ENCODE measurements at places on chromosomes 13 and 19.
A peak's percentile ranks its signal among the peaks of the same experiment; 100 is the strongest.

DNA sequence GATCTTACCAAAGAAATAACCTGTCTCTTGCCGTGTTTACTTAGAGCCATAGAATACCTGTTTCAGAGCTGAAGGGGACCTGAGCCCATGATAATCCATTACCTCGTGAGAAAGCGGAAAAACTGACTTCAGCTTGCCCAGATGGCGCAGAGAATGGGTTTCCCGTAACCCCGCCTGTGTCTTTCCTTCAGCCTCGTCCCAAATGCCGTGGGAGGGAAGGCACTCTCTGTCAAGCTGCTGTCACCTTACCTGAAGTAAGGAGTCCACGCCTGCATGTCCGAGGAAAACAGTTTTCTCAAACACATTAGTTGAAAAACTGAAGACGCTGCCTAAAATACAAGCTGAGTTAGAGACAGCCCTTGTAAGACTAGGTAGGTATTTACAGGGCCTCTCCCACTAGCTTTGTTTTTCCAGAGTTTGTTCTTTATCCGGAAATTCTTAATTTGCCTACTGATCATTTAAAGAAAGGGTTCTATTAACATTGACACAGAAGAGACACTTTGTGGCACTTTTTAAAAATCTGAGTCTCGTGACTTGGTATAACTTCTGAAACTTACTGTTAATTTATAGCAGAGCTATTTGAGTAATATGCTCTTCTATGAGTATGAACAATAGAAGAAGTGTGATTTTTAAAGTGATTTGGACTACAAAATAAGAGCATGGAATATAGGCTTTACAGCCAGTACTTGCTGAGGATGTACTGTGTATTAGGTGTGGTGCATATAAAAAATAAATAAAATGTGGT lies 1.3 kb upstream of the INTS6 start:
- DNase-seq, result peak; percentile 63

GRCh38 chr19:45443462-45444317 lies 20.0 kb upstream of the ERCC1 start:
- peak; percentile 87 for DNase-seq

- DNase-seq, result no peak
Observed at GRCh38 chr19:5397804-5398692, 57.2 kb upstream of the ZNRF4 start.

GRCh38 chr19:2802826-2803225 lies 16.8 kb upstream of the ZNF554 start:
- DNase-seq, result no peak

DNA sequence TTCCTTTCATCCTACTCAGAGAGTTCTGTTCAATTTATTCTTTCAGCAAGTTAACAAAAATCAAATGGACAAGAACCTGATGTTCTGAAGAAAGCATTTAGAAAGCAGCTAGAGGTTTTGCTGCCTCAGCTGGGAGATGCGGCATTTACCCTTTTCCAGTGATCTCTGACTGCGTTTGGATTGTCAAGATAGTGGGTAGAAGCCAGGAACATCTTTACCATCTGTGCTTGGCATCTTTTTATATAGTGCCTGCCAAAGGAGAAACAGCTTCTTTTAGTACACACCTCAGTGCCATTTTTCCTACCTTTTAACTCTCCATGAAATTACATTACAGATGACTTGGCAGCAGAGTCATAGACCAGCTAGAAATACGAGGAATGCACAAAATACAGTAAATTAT lies 680.8 kb downstream of the SLITRK1 start:
- DNase-seq, result no peak

DNA sequence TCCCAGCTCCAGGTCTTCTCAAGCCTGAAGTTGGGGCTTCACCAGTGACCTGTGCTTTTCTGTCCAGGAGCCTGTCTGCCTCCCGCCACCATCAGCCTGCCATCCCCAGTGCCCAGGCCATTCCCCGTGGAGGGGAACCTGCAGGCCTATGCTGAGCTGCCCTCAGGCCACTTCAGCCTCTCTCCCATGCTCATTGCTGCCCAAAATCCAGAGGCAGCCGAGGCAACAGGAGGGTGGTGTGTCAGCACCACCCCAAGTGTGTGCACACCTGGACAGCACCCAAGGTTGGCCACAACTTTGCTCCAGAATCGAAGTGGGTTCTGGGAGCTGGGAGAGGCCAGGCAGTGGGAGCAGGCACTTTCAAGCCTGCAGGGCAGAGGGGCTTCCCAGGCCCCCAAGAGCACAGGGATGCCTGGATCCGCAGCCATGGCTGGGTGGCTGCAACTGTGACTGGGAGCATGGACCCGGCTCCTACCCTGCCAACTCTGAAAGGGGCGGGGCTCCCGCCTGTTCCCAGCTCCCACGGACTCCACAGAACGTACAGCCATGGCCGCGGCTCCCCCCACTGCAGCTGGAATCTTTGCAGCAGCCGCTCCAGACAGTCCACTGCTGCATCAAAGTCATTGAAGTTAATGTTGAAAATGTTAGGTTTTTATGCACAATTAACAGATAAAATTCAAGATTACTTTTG lies 1747.0 kb downstream of the OLFM4 start:
- no peak for DNase-seq

DNA sequence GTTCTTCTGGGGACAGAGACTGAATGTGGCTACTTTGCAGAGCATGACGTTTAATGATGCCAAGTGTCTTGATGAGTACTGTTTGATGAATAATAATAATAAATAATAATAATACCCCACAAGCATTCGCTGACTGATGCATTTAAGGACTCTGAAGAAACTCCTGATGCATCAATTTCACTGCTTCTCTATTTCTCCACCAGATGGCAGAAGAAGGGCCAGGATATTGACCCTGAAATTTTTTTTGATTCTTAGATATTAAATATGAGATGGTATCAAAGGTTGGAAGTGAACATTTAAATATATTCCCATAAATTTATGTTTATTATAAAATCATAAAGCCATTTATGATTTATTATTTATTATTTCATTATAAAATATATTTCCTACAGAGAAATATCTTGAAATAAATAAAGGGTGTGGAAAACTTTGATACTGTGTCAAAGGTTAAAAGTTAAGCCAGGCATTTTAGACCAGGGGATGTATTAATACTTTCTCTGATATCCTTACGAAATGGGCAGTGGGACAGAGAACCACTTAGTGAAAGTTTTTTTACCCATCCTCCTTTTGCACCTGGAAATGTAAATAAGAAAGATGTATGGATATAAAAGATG lies 170.9 kb downstream of the LACC1 start:
- no peak for DNase-seq

GRCh38 chr13:36815062-36815461 lies 4.0 kb upstream of the RFXAP start:
- DNase-seq, result no peak

DNA sequence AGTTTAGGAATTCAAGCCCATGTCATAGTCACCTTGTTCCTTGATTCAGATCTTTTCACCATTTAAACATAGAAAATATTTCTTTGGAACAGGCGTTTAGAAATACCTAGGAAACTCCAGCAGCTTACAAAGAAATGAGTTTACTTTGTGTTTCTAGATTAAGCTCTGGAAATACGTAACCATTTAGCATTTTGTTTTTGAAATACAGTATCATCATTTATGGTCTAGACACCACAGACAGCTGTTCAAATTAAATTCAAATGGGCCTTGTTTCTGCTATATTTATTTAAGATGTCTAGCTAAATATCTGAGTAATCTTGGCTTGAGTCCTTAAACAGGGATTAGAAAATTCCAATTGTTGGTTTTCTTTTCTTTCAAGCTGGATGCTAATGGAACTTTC lies 228.5 kb downstream of the NDFIP2 start:
- no peak for DNase-seq

- DNase-seq, result no peak
Observed at GRCh38 chr13:40292536-40292935, 373.9 kb downstream of the FOXO1 start.

GRCh38 chr13:41111454-41111853 lies 21.1 kb downstream of the KBTBD6 start:
- no peak for DNase-seq

- peak; percentile 65 for DNase-seq
Observed at GRCh38 chr19:46265217-46265828, 31.5 kb upstream of the HIF3A start.

DNA sequence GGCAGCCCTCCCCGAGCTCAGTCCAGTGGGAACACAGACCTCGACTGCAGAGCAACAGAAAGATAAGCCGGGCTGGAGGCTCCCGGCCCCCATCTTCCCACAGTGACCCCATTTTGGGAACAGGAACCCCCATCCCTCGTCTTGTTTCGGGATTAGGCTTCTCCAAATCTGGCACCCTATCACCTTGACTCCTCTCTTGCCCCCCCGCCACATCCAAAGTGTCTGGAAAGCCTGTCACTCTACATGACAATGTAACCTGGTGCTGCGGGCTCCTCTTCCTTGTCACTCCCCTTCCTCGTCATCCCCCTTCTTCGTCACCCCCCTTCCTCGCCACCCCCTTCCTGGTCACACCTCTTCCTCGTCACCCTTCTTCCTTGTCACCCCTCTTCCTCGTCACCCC lies 10.1 kb downstream of the PAK4 start:
- DNase-seq, result no peak

- no peak for DNase-seq
Observed at GRCh38 chr19:15288146-15288963, 44.0 kb downstream of the BRD4 start.

GRCh38 chr13:69706807-69707206 lies 400.8 kb upstream of the ATXN8OS start:
- no peak for DNase-seq

DNA sequence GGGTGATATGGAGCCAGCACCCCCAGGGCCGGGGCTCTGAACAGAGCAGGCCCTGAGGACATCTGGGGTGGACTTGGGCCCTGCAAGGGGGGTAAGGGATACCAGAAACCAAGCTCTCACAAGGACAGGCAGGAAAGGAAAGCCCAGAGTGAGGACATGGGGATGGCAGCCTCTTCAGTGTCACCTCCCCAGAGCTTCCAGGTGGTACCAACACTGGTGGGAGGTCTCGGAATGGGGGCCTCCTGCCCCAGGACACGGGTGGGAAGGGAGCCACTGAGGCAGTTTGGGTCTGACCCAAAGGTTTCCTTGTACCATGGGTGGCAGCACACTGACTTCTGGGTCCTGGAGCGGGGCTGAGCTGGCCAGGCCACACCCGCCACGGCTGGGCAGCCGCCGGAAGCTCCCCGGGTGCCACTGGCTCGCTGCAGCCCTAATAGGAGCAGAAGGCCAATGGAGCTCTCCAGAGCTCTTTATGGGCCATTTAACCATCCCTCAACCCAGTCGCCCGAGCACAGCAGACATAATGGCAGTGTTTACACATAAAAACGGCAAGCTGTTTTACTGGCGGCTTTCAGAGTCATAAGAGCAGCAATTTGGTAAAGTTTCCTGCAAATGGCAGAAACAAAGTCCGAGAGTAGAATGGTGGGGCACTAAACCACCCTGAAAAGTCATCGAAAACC lies 59.3 kb downstream of the PEPD start:
- no peak for DNase-seq

GRCh38 chr19:46732172-46732938 lies 13.5 kb upstream of the FKRP start:
- DNase-seq, result no peak

DNA sequence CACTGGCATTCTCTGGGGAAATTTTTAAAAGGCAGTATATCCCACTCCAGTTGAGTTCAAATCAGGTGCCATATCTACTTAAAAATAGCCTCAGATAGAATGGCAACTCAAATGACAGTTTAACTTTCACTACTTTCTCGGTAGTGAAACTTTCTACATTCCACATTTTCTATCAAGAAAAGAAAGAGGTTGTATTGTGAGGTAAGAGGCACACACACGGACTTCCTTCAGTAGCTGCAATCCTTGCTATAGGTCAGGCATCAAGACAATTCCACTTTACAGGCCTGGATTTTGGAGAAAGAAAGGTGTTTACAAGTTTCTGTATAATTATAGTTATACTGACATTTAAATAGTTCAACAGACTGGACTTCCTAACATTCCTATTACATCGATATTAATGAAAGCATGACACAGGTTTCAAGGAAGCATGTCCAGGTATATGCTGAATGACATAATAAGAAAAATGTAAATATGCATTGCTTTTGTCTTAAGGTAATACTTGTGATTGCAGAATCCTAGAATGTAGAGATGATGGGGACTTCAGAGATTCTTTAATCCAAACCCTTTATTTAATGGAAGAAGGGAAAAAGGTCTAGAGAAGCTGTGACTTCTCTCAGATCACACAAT lies 5.2 kb downstream of the STARD13 start:
- DNase-seq, result no peak

DNA sequence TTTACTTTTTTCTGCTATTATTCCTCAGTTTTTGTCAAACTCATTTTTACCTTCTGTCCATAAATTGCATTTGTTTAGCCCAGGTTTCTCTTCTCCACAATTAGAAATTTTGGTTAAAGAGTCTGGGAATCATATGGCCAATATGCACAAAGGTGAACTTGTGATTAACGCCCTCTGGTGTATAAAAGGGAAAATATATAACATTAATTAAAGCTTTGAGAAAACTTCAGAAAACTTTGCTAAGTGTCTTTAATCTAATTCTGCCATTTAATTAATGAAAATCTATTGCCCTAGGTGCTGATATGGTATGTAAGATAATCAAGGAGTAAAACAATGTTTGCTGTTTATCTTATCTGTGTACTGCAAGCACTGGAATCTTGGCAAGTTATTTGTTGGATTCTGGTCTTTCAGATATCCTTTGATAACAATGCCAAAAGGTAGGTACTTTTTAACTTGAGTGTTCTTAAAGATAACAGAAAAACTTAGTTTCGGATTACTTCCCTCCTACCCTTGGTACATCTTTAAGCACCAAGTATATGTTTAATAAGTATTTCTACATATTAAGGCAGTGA lies 402.6 kb downstream of the SUCLA2 start:
- DNase-seq, result no peak
